Activated CD4-positive, CD25-positive, alpha-beta regulatory T cell (primary cell): ENCODE measurements at places on chromosomes 4 and X.
A peak's percentile ranks its signal among the peaks of the same experiment; 100 is the strongest.

GRCh38 chr4:182644683-182645050, 272.5 kb downstream of the DCTD start:
- no peak for DNase-seq

GRCh38 chrX:77937291-77937690, 26.8 kb downstream of the ATP7A start:
- no peak for DNase-seq

- DNase-seq: no peak
Measured at GRCh38 chr4:68865760-68866159, 50.0 kb downstream of the UGT2B10 start.

- peak; percentile 35 for DNase-seq
Measured at GRCh38 chr4:38062088-38062775, 102.0 kb downstream of the PTTG2 start.

DNA sequence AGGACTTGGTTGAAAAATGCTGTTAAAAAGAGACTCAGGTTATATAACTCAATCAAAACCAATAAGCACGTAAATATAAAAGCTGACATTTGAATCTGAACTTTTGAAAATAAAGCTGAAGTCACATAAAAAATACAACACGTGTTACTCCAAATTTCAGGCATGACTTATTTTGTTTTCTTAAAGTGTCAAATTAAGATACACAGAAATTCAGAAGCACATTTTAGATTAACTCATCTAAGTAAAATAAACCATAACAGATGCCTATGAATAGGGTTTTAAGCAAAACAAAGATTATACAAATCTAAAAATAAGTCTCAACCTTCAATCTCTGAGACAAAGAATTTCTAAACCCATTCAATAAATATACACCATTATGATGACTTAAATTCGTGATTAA, 124.8 kb downstream of the ANTXR2 start:
- DNase-seq: no peak

DNA sequence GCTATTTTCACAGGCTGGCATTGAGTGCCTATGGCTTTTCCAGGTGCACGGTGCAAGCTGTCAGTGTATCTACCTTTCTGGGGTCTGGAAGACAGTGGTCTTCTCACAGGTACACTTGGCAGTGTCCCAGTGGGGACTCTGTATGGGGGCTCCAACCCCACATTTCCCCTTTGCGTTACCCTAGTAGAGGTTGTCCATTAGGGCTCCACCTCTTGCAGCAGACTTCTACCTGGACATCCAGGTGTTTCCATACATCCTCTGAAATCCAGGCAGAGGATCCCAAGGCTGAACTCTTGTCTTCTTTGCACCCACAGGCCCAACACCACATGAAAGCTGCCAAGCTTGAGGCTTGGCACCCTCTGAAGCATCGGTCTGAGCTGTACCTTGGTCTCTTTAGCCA, 735.7 kb upstream of the INTU start:
- no peak for DNase-seq
